KBM-7 (cell line): ENCODE measurements at places on chromosomes 7 and 10.

GRCh38 chr7:50304129-50304910 is at the start of gene IKZF1:
TSS of gene IKZF1 (plus strand) at chr7:50304716. CDS start at chr7:50319062, 14,346 bp downstream.
- peak; percentile 78 for DNase-seq

GRCh38 chr10:114265392-114266053 is 26.5 kb downstream of the VWA2 start:
- no peak for DNase-seq

DNA sequence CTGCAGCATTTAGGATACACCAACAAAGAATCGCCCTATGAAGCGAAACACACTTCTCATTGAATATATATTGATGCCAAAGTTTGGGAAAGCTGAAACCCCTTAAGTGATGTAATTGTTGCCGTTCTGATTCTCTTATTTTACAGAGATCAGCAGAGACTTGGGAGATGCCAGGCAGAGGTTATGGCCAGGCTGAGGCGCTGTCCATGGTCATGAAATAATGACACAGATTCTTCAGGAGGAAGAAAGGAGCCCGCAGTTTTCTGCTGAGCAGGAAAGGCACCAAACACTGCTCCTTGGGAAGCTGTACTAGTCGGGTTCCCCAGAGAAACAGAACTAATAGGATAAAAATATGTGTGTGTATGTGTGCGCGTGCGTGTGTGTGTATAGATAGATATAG is 566.0 kb downstream of the CALN1 start:
- DNase-seq: no peak

GRCh38 chr10:79209340-79209739 is 137.9 kb upstream of the PPIF start:
- DNase-seq: no peak

GRCh38 chr10:103564776-103565520 is 71.4 kb downstream of the NEURL1 start:
- peak; percentile 27 for DNase-seq

DNA sequence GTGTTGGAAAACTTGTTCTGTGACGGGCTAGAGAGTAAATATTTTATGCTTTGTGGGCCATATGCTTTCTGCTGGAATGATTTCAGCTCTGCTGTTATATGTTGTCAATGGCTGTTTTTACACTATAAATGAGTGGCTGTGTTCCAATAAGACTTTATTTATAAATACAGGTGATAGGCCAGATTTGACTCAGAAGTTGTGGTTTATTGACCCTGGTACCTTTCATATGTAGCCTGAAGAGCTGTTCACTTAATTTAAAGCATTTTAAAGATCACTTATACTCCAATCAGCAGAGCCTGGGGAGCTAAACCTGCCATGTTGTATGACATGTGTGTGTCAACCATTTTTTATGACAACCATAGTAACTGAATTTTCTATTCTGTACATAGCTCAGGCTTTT is 9.1 kb upstream of the SSBP1 start:
- no peak for DNase-seq

DNA sequence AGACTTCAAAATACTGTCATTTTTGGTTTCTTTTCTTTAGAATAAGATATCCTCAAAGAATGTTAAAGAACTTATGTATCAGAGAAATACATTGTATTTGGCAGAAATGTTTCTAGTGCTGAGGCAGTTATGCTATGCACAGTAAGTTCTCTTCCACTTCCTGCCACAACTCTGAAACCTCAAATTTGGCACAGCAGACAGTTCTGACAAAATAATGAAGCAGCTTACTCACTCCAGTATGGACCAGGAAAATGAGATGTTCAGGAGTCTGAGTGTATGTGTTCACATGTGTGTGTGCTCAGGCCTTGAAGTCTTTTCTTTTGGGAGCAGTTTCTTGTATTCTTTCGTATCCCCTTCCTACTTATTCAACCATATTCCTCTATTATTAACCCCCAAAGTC is 197.0 kb upstream of the AGK start:
- DNase-seq: no peak

GRCh38 chr10:11882646-11883375 is 59.7 kb downstream of the PROSER2 start:
- DNase-seq: peak; percentile 62

GRCh38 chr7:116380025-116380424 is 119.5 kb upstream of the CAV2 start:
- DNase-seq: no peak

DNA sequence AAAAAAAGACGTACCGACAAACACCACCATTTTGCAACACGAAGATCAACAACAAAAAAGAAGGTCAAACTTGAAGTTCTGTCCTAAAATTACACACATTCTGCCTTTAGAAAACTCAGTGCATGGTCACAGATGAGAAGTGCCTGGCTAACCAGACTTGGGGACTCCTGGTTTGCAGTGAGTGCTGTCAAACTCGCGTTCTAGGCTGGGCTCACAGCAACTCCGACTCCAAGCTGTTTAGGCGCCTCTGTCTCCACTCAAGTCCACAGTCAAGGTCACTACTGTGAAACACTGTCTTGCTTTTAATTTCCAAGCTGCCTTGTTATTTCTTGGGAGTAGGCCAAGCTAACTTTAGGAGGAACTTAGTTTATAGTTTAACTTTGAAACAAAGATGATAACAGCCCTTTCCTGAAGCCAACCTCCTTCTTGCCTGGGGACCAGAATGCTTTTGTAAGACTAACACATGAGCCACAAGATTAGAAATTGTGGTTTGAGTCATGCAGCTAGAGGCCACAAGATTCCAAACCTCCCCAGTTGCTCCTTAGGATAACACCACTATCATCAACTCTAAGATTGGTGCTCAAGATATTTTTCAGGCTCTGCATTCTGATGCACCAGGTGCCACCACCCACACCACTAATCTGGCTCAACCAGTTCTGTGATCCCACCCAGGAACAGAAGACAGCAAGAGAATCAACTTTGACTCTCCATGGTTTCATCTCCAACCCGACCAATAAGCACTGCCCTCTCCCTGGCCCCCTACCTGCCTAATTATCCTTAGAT is 1.1 kb upstream of the DNAAF5 start:
- DNase-seq: no peak

DNA sequence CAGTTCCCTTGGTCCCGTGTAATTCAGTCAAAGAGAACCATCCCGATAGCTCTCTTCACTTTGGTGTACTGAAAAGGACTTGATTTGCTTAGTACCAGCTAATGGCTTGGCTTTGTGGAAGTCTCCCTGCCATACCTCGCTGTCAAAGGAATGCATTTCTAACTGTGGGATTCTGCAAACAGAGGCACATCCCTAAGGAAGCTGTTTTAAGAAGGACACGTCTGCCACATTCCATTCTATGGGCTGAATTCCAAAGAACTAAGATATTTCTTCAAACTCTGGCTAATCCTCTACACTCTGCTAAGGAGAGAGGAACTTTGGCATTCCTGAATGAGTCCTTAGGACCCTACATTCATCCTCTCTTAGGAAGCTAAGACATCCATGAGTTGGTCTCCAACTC is 327.9 kb downstream of the SFMBT2 start:
- DNase-seq: no peak

DNA sequence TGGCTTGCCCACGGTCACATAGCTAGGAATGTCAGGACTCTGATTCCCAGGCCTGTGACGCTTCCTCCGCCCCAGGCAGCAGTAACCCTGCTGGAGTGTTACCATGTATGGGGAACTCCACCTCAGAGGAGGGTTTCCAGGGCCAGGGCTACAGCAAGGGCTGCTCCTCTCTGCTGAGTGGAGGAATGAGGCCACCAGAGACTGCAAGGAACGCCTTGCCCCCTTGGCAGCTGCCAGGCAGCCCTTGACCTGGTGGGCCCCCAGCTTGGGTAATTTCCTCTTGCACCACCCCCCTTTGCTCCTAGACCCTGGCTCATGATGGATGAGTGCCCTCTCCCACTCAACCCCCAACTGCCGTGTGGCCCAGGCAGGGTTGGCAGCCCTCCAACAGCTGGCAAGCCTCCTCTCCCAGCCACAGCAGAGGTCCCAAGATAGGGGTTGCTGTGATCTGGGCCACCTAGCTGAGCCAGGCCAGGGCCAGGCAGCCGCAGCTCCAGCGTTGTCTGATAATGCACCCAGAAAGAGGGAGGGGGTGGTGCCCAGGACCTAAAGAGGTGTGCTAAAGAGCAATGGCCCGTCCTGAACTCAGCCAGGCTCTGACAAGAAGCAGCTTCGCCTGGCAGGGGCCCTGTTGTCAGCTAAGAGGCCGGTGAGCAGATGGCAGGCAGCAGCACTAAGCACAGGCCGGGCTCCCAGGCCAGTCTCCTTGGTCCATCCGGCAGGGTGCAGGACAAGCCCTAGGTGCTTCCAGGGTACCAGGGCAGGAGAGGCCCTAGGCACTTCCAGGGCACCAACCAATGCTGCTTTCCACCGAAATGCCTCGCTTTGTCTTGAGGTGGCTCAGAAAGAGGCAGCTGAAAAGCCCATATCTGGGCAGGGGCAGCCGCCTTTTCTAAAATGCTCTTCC is 35.4 kb downstream of the DRGX start:
- no peak for DNase-seq

DNA sequence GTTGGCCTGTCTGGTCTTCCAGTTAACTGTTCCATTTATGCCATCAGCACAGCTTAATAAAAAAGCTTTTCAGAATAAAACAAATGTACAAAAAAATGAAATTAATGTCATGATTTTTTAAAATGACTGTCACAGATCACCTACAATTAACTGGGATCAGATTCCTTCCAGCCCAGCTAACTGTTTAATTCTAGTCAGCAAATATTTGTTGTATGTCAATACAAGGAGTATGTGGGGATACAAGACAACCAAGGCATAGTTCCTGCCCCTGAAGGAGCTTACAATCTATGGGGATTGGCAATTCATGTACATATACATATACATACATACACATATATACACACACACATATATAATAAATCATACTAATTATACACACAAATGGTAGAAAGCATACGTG is 16.5 kb downstream of the SGCE start:
- no peak for DNase-seq

GRCh38 chr7:28674359-28674782 is 262.1 kb downstream of the CREB5 start:
- DNase-seq: no peak

- DNase-seq: no peak
These were observed 317.2 kb upstream of the PODXL start for GRCh38 chr7:131873581-131873980.

DNA sequence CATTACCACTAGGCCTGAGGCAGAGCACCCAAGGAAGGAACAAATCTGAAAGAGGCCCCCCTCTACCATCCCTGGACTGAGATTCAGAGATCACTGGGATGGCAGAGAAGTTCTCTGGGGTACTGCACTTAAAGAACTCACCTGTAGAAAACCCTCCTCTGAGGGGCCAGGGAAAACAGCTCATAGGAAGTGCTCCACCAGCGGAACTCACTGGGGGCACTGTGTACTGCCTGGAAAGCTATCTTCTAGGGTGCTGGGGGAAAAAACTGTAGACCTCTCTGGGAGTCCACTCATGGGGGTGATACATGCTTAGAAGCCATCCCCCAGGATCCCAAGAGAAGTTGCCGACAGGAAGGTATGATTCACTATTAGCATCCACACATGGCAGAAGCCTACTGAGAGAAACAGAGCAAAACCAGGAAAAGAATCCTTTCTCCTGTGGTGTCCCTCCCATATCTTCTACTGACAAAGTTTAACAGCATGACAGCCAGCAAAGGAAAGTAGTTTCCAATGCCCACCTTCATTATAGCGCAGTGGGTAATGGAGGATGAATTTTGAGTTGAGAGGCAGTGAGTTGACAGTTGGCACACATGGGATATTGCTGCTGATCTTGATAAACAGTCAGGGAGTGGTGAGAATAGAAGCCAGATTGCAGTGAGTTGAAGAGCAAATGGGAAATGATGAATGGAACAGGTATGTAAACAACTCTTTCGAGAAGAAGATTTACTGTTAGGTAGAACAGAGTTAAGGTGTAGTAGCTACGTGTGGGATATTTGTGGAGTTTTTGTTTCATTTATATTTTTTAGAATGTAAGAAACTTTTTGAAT is 20.9 kb downstream of the ANKIB1 start:
- DNase-seq: no peak

GRCh38 chr10:131970946-131971345 is 10.8 kb downstream of the BNIP3 start:
- no peak for DNase-seq

DNA sequence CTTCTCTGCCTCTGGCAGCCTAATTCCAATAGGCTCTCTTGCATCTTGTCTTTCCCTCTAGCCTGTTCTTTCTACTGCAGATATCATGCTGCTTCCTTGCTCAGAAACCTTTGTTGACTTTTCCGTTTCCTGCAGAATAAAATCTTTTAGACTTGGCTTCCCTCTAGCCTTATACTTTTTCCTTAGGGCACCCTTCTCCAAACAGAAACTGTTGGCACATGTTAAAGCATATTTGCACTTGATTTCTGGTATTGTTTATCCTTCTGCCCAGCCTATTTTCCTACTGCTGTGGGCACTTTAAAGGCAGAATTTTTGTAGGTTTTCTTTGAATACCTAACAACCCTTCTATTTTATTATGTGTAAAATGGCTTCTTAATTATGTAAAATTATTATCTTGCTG is 4.6 kb downstream of the GNAI1 start:
- no peak for DNase-seq

DNA sequence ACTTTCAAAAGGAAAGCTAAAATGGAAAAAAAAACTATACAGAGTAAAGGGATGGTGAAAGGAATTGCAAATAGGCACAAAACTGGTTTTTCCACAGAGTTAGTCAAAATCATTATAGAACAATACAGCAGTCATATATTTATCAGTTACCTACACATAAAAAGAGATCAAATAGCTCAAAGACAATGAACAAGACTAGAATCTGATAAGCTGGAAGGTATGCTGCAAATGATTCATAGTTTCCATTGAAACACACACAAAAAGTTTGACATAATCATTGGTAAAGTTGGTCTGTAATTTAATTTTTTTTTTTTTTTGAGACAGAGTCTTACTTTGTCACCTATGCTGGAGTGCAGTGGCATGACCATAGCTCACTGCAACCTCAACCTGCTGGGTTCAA is 92.4 kb upstream of the SGCE start:
- DNase-seq: no peak

- DNase-seq: no peak
These were observed 6.9 kb downstream of the GIMAP5 start for GRCh38 chr7:150744041-150744656.

DNA sequence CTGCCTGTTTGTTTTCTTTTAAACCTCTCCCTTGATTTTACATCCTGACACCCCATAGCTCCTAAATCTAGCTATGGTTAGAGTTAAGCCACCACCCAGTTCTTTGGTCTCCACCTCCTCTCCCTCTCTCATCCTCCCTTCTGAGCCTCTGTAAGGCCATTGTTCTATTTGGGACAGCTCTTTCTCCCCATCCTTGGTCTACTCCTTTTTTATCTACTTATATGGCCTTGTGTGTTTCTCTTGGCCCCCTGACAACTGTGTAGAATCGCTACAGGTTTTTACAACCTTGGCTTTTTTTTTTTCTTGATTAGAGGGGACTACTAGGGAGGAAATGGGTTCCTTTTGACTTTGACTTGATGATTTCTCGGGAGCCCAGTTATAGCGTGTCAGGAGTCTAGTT is 3.4 kb upstream of the ITIH5 start:
- DNase-seq: no peak

- DNase-seq: no peak
These were observed 20.8 kb upstream of the VOPP1 start for GRCh38 chr7:55593172-55593514.

DNA sequence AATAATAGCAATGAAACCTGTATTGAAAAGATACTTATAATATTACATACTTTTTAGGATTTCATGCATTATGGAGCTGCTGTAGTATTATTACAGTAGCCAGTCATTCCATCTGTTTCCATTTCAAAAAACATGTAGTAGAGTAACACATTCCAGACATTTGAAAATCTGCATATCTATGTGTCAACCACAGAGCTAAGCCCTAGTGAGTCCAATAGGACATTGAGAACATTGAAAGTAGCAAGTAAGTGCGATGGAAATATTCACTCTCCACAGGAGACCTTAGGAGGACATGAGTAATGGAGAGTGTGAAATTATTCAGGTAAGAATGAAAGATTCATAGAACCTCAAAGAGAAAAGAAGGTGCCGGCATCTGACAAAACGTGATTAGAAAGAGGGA is 15.3 kb downstream of the NSMCE4A start:
- DNase-seq: no peak
